Amniotic stem cell (primary cell): ENCODE measurements at places on chromosomes 3 and 15.

GRCh38 chr15:88621789-88622604 lies 857 bp downstream of the AEN start:
- DNase-seq: no peak

GRCh38 chr3:172918165-172918564 lies 167.6 kb downstream of the ECT2 start:
- no peak for DNase-seq

DNA sequence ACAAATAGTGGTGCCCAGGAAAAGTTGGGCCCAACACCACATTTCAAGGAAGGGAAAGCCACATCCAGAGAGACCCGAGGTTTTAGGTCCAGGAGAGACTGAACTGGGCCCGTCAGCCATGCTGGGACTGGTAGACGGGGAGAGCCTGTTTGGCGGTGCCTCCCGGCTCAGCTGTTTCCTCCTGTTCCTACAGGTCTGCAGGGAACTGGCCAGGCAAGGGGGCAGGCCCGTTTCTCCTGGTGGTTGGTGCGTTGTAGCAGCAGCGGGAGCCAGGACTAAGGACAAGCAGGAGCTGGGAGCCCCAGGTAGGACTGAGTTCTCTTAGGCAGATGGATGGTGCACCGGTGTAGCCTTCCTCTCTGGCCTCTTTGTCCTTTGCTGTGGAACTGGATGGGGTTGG lies 3.9 kb downstream of the PRKCD start:
- no peak for DNase-seq

DNA sequence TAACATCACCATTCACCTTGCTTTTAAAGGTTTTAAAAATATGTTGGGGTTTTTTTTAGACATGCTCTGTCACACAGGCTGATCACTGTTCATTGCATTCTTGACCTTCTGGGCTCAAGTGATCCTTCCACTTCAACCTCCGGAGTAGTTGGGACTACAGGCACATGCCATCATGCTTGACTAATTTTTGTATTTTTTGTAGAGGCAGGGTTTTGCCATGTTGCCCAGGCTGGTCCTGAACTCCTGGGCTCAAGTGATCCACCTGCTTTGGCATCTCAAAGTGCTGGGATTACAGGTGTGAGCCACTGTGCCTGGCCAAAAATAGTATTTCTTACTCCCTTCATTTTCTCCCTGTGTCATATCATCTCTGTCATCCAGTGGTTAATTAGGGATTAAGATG lies 101.4 kb downstream of the PIK3R4 start:
- no peak for DNase-seq

GRCh38 chr15:43901495-43901894 lies 74.7 kb downstream of the WDR76 start:
- no peak for DNase-seq

- DNase-seq: no peak
Observed at GRCh38 chr3:188927971-188928370, 243.8 kb upstream of the TPRG1 start.

DNA sequence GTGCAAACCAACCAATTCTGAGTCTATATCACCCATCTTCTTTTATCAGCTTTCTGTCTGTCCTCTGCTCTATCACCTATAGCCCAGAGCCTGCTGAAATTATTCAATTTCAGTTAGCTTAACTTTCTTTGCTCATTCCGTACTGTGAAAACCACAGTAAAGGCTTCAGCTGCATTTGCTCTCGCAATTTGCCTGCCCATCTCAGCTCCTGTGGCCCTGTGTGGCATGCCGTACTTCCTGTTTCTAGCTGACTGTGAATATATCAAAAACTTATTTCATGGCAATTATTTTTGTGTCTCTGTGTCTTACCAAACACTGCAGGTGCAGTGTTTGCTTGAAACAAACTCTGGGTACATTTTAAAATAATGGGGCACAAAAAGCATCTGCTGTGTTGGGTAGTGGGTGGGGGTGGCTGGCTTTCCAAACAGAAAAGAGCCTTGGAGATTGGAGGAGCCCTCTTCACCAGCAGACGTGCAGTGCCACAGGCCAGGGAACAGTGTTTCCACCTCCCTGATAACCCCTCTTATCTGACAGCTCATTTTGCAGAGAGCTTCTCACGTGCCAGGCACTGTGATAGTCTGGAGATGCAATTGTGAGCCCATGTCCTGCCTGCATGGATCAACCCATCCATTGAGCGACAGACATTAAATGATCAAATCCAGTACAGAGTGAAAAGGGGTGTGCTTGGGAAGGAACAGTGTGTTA lies 45.2 kb downstream of the GASK1A start:
- no peak for DNase-seq

- no peak for DNase-seq
Observed at GRCh38 chr3:31661993-31662670, 129.4 kb downstream of the STT3B start.
